NCI-H1417 treated with DMSO at 0.1 percent for 48 hours (cell line): ENCODE measurements at places on chromosomes 2 and 18.

DNA sequence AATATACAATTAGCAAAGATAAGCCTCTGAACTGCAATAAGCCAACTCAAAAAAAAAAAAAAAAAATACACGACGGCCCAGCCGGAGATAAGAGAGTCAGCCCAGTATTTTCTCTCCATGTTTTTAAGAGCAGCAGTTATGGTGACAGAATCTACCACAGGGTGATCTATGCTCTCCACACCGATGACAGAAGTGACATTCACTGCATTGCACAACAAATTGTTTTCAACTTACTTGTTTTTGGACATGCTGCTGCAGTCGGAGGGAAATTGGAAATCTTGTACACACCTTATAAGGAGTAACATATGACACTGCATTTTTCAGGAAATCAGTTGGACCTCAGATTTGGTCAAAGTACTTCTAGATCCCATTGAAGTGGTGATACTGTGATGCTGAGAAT lies 23.3 kb upstream of the APOB start:
- no peak for DNase-seq

DNA sequence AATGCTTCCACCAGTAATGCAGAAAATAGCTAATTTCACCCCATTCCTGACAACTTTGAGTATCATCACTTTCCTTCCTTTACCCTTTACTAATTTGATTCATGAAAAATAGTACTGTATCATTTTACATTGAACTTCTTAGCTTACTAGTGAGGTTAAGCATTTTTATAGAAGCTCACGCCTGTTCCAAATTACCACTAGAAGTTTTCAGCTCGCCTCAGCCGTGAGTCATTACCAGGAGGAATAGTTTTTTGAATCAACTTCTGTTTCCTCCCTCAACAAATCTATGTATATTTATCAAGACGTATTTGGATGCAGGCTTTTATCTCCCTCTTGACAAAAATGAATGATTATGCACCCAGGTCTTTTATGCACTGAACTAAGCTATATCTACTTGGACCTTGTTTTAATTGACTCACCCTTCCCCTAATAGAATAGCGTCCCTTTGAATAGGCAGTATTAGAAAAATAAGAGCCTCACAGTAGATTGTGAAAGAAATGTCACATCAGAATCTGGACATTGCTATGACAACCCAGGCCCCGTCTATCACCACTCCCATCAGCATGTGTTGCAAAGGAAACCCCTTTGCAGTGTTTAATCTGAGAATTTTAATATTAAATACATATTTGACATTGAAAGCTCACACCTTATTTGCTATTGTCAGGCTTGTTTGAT lies 207.4 kb upstream of the NRP2 start:
- peak; percentile 26 for DNase-seq

- DNase-seq: no peak
Observed at GRCh38 chr2:223606946-223607345, 4.8 kb upstream of the SCG2 start.

GRCh38 chr2:41899189-41899588 lies 148.6 kb upstream of the PKDCC start:
- no peak for DNase-seq

DNA sequence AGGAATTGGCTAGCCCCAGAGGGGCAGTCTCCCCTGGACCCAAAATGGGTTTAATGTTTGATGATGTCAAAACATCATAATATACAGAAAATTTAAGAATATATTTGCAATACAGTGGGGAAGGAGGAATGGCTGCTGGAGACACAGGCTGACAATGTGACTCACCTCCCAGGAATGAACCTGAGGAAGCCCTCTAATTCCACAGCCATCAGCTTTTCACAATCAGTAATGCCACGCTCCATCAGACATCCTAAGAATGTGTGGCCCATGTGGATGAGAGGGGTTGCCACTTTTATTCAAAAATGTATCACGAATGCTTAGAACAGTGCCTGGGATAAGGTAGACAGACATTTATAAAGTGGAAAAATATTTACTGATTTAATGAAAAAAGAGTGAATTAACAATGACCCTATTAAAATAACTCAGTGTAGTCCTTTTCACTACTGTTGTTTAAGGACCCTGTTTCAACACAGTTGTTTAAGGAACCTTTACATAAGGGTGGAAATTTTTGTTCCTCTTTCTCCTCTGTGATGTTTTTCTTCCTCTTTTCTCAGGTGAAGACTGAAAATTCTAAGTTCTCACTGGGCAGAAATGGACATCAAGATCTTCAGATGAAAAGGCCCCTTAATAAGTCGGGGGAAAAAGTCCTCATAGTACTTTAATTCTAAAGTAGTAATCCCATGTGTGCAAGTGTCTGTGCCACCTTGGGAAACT lies 17.5 kb upstream of the TMEM163 start:
- no peak for DNase-seq

- DNase-seq: no peak
Observed at GRCh38 chr2:223746611-223747010, 90.8 kb downstream of the AP1S3 start.

- no peak for DNase-seq
Observed at GRCh38 chr2:16045653-16046352, 105.5 kb downstream of the MYCN start.

- DNase-seq: no peak
Observed at GRCh38 chr2:16218625-16219024, 278.3 kb downstream of the MYCN start.

GRCh38 chr2:134395779-134396178 lies 141.9 kb downstream of the MGAT5 start:
- DNase-seq: no peak

GRCh38 chr2:190684931-190685330 lies 36.0 kb downstream of the NAB1 start:
- no peak for DNase-seq

- DNase-seq: no peak
Observed at GRCh38 chr18:58253871-58254270, 209.8 kb downstream of the NEDD4L start.

- no peak for DNase-seq
Observed at GRCh38 chr2:20617892-20618467, 32.9 kb downstream of the HS1BP3 start.

GRCh38 chr2:223725494-223725893 lies 111.9 kb downstream of the AP1S3 start:
- no peak for DNase-seq

DNA sequence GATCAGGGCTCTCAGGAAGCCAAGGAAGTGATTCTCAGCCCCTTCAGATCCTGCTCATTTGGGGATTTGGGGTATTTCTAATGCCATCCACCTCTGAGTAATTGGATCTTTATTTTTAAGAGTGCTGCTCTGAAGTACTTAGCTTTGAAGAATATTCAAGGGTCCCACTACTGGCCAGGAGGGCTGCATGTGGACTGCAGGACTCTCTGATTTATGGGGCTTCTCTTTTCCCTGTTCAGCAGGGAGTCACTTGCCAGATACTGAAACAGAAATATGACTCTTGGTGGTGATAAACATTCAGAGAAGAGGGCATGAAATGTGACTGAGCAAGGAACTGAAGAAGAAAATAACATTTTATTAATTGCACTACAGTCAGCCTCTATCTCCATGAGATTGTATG lies 138.5 kb downstream of the MTX2 start:
- DNase-seq: no peak

DNA sequence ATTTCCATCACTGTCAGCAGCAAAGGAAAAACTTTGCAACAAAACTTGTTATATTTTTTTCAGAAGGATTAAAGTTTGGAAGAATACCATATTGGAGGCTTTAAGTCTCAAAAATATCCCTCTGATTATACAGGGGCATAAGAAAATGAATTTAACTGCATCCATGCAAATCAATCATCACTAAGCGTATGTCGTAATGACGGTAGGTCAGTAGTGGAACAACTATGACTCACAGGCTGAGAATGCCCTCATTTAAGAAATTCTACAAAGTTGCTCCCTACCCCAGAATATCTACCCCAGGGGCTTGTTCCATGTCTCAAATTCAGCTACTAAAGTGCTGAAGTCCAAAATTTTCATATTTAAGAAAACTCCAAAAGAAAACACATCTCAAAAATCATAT lies 12.5 kb upstream of the NAB1 start:
- no peak for DNase-seq

DNA sequence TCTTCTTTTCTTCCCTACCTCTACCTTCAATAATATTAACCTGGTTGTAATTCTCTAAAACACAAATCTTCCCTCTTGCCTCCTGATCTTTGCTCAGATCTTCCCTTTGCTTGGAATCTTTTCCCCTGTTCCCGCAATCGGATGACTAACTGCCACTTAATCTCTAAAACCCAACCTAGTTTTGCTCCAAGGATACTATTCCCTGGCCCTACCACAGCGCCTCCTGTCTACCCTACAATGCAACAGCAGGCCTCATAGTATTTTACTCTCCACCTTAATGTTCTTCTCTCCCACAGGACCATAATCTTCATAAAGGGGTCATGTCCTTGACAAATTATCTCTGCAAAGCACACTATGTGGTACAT lies 246.8 kb upstream of the TNP1 start:
- no peak for DNase-seq

GRCh38 chr18:34352385-34353163 lies 127.9 kb upstream of the NOL4 start:
- DNase-seq: peak; percentile 98

GRCh38 chr2:122543815-122544214 lies 788.4 kb downstream of the TSN start:
- no peak for DNase-seq

GRCh38 chr2:75090770-75091515 lies 108.4 kb downstream of the TACR1 start:
- no peak for DNase-seq

- DNase-seq: no peak
Observed at GRCh38 chr2:224417361-224417729, 15.4 kb upstream of the FAM124B start.

- no peak for DNase-seq
Observed at GRCh38 chr2:241463276-241464135, 44.9 kb downstream of the STK25 start.

DNA sequence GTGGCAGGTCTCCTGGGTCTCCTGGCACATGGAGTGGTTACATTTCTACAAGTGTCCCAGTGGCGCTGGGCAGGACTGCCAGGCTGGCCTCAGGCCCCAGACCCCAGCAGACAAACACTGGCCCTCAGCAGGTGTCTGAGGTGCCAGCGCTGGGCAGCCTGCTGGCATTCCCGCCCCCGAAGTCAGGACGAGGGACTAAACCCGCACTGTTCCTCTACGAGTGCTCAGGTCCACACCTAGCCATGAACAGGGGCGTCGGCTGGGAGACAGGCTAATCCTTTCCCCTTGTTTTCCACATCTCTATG lies 12.8 kb downstream of the SNED1 start:
- DNase-seq: no peak

DNA sequence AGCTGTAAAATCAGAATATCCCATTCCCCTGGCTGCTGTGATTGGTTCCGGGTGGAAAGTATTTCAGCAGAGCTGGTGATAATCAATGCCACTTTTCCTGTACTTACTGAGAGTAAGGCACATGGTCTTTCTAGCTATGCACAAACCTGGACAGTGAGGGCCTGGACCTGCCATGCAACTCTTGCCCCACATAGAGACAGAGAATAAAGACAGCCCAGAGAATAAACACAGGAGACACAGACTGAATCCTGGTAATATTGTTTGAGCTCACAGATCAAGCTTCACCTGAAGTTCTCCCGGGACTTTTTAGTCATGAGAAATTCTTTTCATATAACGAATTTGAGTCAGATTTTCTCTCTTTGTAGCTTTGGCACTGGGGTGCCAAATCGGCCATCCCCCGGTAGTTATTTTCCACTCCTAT lies 81.9 kb downstream of the ACAA2 start:
- DNase-seq: no peak

DNA sequence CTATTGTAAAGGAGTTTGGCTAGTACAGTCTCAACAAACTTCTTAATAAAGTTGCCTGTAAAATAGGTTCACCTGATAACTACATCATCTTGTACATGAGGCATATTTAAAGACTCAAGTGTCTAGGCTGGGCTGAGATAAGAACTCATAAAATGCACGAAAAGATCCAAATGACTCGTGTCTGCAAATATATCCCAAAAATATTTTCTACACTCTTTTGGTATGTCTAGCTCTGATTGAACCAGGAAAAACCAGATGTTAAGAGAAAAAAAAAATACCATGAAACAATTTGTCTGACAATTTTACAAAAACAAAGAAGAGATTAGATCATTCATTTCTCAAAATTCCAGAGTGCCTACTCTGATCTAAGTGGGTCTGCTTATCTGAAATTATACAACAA lies 166.9 kb upstream of the OSR1 start:
- DNase-seq: no peak

DNA sequence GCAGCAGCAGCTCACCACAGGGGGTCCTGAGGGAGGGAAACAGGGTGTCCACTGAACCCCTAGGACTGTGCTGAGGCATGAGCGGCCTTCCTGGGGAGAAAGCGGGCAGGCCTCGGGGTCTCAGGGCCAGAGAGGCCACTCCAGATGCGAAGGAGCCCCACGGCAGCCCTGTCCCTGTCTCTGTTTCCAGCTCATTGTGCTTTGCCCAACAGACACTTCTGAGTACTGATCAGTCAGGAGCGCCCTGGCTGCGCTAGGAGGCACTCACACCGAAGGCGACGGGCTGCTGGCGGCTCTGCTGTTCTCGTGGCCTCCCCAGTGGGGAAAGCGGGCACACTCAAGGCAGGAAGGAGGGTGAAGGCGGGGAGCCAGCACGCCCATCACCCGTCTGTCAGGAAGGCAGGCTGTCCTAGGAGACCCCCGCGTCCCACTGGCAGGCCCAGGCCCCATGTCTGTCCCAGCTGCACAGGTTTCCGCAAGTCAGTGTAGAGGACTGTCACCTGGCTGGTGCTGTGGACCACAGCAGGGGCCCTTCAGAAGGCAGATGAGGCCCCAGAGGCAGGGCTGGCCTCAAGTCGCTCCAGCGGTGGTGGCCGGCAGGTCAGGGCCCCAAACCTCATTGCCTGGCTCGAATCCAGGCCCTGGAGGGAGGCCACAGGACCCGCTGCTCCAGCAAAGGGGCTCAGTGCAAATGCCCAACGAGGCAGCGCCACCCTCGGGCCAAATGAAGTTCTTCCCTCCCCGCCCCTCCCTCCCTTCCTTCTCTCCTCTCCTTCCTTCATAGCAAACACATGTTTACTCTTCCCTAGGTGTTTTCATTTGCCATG lies 6.8 kb downstream of the ESPNL start:
- no peak for DNase-seq

DNA sequence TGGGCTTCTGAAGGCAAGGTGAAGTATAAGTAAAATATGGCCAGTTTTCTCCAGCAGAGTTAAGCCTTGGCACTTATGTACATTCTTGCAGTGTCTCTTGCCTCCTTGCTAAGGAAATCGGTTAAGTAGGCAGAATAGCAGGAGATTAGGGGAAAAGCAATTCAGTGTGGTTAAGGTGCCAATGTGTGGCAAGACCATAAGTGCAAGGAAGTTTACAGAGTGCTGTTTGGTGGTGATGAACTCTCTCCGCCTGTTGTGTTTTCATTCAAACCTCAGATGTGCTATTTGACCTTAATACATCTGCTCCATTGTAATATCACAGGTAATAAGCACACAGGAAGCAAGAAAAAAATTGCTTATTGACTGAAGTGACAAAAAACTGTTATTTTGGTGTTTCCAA lies 156.1 kb downstream of the MGAT5 start:
- DNase-seq: no peak

- no peak for DNase-seq
Observed at GRCh38 chr2:237427769-237428506, 14.0 kb upstream of the COL6A3 start.

GRCh38 chr2:142175813-142176338 lies 45.1 kb upstream of the LRP1B start:
- no peak for DNase-seq

GRCh38 chr18:22067109-22067508 lies 102.3 kb upstream of the GATA6 start:
- DNase-seq: no peak
